ENCODE measurements at places on chromosomes 2 and 18.
A peak's percentile ranks its signal among the peaks of the same experiment; 100 is the strongest.

DNA sequence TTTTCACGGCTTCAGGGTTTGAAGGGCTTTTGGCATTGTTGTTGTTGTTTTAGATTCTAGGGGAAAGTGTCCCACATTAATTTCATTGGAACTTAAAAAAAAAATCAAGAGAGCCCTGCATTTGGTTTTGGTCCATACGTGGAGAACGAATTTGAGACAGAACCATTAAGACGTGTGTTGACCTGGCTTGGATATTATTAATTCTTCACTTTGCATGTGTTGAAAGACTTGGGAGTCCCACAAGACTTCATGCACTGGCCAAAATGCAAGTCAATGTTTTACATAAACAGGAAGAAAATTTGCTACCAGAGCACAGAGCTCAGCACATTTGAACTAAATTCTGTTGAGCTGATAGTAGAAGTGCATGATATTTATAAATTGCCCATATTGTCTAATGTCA lies 761.2 kb upstream of the ACVR2A start:
- DNase-seq = no peak

- no peak for DNase-seq
These were observed 8.9 kb upstream of the SATB2 start for GRCh38 chr2:199466692-199467065.

DNA sequence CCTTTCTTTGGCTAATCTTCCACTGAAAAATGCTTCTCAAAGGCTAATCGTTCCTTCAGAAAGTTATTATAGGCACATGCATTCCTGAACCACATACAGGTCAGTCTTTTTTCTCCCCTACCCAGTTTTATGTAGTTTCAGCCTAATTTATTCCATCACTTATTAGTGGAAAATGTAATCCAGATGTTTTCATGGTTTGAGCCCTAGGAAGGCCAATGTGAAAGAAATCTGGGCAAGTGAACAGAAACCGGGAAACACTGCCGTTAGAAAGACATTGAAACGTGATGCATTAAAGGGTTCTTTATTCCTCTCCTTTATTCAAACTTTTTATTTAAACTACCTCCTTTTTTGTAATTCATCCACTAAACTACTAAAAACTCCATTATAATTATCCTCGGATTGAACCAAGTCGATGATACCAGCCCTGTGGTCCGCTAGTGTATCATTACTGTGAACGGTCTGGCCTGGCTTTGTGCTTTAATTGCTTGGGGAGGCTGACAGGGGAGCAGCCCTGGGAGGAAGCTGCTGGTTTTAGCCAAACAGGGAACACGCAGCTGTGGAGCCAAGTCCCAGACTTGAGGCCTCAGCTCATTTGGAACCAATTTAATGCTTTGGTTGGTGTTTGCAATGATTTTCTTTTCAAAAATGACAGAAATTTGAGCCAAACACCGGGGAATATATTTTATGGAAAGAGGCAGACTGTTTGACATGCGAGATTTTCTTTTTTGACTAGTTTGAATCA lies 149.2 kb downstream of the ARHGAP28 start:
- DNase-seq = no peak

GRCh38 chr2:18149660-18150246 lies 271.3 kb downstream of the KCNS3 start:
- no peak for DNase-seq

GRCh38 chr18:36354989-36355388 lies 57.5 kb downstream of the FHOD3 start:
- no peak for DNase-seq

DNA sequence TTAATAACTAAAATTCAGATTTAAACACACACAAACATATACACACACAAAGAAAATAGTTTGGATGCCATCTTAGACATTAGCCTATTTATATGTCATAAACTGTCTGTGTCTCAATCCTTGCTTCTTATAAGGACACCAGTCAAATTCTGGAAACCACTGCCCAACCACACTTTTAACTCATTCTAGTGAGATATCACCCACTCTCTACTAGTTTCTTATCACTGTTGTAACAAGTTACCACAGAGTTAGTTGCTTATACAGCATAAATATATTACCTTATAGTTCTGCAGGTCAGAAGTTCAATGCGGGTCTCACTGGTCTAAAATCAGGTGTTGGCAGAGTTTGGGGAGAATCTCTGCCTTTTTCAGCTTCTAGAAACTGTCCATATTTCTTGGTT lies 239.1 kb downstream of the MTX2 start:
- DNase-seq = no peak

GRCh38 chr2:48050711-48051110 lies 144.4 kb upstream of the FBXO11 start:
- no peak for DNase-seq

DNA sequence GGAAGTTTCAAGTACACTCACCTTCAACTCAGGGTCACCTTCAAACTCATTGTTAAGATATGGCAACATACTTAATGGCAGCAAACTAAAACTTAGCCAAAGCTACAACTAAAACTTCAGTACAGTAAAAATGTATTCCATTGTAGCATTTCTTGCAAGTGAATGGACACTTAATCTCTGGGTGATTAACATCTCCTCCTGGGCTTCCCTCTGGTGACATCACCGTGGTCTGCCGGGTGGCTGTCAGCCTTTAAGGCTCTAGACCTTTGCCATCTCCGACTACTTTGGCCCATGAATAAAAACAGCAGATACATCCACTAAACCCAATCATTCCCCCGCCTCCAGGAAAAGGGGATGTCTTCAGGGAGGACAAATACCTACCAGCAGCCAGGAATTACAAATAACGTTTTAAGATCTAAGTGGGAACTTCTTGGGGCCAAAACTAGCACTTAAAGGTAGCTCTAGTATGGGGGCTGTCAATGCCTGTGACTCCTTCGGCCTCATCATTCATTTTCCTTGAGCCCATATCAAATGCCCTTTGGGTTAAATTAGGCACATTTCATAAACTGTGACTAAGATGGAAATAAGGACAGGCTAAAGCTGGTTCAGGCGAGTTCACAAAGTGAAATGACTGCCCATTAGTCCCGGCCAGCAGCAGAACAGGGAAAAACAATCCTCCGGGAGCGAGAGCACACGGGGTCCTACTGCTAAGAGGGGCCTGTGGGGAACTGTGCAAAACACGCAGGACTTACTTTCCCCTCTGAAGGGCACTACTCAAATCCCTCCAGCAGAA lies 1.1 kb downstream of the TFCP2L1 start:
- DNase-seq = peak; percentile 35

DNA sequence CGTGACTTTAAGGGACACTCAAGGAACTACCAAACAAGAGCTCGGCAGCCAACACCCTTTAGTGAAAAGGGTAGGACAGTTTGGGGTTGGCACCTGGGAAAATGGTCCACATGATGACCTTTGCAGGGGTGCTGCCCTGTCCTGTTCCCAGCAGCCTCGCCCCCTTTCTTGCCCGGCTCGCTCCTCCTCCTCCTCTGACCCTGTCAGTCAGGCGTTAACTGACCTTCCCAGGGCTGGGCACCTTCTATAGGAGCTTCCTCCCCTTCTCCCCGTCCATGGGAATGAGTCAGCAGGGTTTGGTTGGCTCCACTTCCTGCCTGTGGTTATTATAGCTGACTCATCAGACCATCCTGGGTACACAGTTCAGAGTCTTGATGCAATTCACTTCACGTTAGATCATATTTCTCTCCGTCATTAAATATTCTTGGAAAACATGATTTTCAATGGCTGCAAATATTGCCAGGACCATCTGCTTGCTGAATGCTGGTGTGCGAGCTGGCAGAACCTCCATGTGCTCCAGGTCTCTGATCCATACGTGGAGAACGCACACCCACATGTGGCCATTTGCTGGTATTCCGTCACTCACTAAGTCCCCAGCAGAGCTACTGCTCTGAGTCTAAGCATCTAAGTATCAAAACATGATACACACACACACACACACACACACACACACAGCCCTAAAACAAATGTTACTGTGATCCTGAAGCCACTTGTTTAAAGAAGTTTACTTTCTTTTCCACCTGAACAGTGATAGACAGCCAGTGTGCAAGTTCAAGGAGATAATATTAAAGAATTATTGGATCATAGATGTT lies 185.0 kb downstream of the ANAPC1 start:
- peak; percentile 93 for DNase-seq

GRCh38 chr2:216132585-216132984 lies 23.4 kb downstream of the XRCC5 start:
- no peak for DNase-seq

- DNase-seq = peak; percentile 75
These were observed 199.3 kb upstream of the EPAS1 start for GRCh38 chr2:46097714-46098480.

- DNase-seq = no peak
These were observed 109.0 kb downstream of the ICA1L start for GRCh38 chr2:202762556-202762955.

- DNase-seq = no peak
These were observed 27.7 kb downstream of the LBH start for GRCh38 chr2:30259071-30259470.

GRCh38 chr18:58025205-58025604 lies 18.8 kb upstream of the NEDD4L start:
- DNase-seq = no peak

DNA sequence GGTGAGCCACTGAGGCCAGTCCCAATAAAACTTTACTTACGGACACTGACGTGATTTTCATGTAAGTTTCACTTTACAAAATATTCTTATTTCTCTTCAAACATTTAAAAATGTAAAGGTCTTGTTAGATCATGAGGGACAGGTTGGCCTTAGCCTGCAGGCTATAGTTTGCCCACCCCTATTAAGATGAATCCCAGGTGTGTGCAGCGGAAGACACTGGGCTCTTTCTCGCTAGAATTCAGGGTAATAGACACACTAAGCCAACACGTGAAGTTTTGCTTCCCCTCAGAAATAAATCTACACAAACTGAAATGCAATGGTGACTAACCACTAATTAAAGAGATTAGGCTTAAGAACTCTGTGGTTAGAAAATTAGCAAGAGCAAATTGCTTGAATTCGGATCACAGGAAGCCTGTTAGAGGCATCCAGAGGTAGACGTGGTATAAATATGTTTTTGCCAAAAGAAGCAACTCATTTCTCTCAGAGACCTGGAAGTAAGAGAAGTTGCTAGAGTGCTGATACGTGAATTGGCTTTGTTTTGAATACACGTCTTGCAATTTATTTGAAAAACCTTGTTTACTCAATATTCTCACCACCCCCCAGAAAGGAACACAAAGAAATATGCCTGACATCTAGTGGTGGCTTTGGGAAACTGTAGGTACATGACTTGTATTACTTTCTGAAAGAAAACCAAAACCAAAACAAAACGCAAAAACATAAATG lies 151.6 kb downstream of the DTNB start:
- DNase-seq = peak; percentile 59

DNA sequence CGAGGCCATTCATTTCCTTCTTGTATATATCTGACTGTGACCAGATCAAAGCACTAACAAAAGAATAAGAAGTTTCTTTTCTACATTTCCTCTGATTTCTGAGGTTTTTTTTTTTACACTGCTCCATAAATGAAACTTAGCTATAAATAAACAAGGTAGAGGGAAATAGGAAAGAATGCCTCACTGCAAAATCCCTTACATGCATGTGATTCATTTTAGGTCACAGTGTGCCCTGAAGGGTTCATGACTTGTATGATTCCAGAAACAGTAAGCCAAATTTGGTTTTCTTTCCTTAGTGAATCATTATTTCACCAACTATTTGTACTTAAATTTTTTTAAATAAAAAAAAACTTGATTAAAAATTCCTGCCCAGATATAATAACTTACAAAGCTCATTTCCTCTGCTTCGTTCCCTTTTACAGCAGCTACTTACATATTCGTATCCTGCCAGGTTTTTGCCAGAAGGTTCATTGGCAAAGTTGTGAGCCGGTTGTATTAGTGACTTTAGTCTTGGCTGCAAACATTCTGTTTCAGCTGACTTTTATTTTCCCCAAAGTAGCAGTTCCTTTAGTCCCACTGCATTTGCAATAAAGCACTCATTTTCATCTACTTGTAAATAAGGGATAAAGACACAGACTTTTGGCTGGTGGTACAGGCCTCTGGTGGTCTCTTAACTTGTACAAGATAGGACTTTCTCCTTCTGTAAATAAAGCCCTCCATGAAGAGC lies 58.6 kb downstream of the LRP2 start:
- no peak for DNase-seq

GRCh38 chr18:57930476-57930875 lies 113.5 kb upstream of the NEDD4L start:
- DNase-seq = no peak

GRCh38 chr2:173171321-173171720 lies 95.7 kb downstream of the MAP3K20 start:
- no peak for DNase-seq

DNA sequence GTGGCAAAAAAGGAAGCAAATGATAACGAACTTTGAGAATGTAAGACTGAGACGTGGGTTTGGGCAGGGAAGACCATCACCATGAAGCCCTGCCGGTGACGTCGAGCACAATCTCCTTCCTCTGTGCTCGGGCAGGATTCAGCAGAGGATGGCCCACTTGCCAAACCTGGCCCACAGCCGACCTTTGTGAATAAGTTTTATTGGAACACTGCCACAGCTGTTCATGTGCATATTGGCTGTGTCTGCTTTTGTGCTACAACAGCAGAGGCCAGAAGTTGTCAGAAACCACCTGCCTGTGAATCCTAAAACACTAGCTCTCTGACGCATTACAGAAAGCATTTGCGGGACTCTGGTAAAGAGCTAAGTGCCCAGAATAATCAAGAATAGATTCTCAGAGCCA lies 223.9 kb downstream of the MYT1L start:
- no peak for DNase-seq

GRCh38 chr2:1295740-1296139 lies 117.5 kb upstream of the TPO start:
- DNase-seq = no peak

DNA sequence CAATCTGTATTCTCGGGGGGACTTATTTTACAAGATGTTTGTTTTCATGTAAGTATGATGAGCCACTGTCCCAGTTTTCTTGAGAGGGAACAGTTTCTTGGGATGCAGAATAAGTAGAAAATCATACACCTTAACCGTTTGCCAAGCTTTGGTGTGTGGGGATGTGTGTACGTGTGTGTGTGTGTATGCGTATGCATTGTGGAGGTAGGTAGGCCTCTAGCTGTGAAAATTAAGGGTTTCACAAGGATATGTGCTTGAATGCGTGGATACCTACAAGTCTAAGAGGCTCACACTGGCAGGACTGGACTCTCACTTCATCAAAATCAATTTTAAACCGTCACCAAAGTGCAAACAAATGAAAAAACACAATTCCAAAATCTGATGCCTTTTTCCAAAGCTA lies 204.2 kb upstream of the RBMS1 start:
- DNase-seq = no peak

DNA sequence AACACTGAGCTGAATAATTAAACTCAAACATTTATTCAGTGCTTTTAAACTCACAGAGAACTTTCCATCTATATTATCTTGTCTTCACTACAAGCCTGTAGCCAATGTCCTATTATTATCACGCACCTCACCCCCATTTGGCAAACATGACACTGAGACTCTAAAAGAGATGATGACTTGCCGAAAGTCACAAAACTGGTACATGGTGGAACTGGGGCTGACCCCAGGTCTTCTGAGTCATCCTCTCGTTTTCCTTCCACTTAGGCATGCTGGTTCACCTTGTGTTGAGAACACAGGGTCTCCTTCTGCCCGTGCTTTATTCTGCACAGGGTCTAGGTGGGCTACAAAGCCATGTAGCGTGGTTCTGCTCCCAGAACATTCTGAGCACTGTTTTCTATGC lies 230.0 kb upstream of the MGAT5 start:
- DNase-seq = no peak

- no peak for DNase-seq
These were observed 371.5 kb downstream of the NUP35 start for GRCh38 chr2:183495589-183496267.

GRCh38 chr2:78979380-78980151 lies 45.9 kb upstream of the REG3G start:
- peak; percentile 30 for DNase-seq

Measured in colonic mucosa (tissue), 4 donors.